ENCODE measurements at places on chromosomes 1 and 21.

DNA sequence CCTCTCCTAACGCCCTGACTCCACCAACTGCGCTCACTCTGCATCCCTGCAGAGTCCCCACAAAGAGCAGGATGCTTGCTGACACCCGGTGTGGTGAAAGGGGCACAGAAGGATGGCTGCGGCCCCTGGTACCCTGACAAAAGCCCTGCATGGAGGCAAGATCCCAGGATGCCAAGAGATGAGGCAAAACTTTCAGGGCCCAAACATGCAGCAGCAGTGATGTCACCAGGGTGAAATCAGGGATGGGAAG, 36.6 kb downstream of the SLC9A1 start:
- DNase-seq, result no peak

GRCh38 chr1:212752934-212753497, 38.6 kb downstream of the NSL1 start:
- DNase-seq, result peak; percentile 12

DNA sequence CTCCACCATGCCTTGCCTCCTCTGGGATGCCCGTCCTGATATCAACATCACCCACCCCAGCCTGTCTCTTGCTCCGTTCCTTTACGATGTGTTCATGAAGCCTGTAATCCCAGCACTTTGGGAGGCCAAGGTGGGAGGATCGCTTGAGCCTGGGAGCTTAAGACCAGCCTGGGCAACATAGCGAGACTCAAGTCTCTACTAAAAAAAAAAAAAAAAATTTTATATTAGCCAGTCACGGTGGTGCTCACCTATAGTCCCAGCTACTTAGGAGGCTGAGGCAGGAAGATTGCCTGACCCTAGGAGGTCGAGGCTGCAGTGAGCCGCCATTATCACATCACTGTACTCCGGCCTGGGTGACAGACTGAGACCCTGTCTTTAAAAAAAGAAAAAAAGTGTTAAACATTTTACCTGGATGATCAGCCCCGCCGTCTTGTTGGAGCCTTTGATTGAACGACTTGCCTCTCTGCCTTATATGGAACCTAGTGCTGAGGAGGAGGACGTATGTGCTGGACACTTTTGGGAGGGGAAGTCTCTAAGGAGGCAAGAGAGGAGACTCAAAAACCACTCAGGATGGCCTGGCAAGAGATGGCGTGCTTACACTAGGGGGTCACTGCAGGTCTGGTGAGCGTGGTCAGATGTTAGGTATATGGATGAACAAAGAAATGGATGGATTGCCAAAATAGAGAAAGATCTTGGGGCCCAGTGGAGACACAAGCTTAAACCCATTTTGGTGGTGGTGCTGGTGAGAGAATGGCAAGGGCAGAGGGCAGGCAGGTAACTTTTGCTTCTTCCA, 80.5 kb upstream of the IFFO2 start:
- DNase-seq, result no peak

DNA sequence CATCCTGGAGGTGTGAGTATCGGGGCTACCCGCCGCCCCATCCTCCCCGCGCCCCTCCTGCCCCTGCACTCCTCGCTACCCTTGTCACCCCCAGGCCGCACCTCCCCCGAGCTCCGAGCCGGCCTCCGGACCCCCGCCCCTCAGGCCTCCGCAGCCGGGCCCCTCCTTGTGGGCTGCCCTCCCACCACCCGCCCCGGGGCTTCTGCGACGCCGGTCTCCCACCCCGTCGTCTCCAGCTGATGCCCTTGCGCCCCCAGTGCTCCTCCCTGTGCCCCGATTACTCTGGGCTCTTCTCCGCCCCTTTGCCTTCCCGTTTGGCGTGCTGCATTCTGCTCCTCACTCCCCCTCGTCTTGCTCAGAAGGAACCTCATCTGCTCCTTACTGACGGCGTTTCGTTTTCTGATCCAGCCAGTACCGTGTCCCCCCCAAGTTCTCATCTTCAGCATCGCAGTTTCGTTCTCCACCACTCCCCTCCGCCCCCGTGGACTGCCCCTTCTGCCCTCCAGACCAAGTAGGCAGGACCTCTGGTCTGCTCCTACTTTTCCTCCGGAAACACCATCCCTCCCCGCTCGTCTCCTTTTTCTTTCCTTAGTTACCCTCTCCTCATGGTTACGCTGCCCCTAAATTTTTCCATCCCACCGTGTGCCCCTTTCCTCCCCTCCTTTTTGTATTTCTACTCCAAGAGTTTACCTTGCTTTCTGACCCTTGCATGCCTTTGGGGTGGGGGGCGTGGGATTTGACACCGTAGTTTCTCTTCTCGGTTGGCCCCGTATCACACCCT, 841 bp downstream of the SNX27 start:
- DNase-seq, result peak; percentile 16

GRCh38 chr1:62269851-62270495, 49.3 kb downstream of the KANK4 start:
- peak; percentile 11 for DNase-seq

DNA sequence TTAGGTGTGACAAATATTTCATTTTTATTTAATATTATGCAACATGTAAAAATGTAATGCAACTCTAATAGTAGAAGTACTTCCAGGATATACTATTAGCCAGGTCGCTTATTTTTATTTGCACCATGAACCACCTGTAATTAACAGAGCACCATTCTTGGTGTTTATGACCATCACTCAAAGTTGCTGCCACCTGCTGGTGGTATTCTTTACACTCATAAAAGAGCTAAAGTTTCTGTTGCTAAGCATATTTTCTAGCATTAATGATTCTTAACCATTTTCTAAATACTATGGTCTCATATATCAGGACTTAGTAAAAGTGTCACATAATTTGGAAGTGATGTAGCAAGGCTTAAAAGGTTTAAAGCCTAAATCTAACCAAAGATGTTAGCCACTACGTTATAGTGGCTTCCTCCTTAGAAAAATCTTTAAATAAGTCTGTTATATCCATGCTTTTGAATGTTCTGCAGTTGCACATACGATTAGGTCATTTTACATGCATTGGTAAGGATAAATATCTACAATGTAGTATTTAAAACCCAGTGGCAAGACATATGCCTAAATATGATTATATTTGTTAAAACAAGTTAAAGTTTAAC, 244.5 kb downstream of the NEGR1 start:
- DNase-seq, result peak; percentile 51

DNA sequence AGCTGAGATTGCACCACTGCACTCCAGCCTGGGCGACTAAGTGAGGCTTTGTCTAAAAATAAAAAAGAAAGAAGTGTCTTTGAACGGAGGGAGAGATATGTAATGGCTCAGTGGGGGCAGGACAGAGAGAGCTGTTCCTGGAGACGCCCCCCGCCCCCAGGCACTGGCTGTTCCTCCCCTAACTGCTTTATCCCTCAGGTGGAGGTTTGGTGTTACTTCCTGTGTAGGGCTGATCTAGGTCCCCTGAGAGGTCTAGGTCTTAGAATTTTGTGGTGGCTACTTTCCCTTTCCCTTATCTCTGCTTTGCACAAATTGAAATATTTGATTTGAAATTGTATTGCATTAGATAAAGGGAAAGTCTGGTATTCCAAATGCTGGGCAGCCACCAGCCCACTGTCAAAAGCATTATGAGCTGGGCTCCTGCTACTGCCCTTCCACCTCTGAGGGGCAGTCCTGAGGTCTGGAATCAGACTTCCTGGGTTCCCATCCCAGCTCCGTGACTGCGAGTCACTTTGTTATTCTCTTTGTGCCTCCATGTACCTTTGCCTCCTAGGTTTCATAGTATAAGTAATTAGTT, 134.8 kb upstream of the KIF26B start:
- DNase-seq, result no peak

GRCh38 chr1:39722495-39722894, 16.2 kb upstream of the PPIE start:
- no peak for DNase-seq

GRCh38 chr21:14480411-14481031, 65.6 kb downstream of the SAMSN1 start:
- DNase-seq, result no peak

- DNase-seq, result no peak
Measured at GRCh38 chr1:25146451-25146855, 85.8 kb downstream of the SYF2 start.

- peak; percentile 80 for DNase-seq
Measured at GRCh38 chr1:31712068-31712467, 8.3 kb upstream of the COL16A1 start.

- DNase-seq, result no peak
Measured at GRCh38 chr1:74343216-74343615, 108.0 kb downstream of the TNNI3K start.

DNA sequence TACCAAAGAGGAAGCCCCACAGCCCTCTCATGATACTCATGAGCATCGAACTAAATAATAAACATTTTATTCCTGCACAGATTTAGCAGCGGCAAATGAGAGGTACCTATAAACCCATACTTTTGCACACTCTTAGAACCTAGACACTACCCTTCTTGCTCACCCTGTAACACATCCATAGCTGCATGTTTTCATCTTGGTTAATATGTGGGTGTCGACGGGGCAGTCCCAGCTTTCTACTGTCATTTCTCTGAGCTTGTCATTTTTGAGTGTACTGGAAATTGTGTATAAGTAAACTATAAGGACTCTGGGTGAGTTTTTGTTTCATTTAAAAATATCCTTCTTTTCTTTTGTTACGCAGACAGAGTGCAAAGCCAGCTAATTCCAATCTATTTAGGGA, 25.5 kb downstream of the OVGP1 start:
- DNase-seq, result no peak

GRCh38 chr1:186239171-186239570, 135.9 kb downstream of the TPR start:
- peak; percentile 68 for DNase-seq

DNA sequence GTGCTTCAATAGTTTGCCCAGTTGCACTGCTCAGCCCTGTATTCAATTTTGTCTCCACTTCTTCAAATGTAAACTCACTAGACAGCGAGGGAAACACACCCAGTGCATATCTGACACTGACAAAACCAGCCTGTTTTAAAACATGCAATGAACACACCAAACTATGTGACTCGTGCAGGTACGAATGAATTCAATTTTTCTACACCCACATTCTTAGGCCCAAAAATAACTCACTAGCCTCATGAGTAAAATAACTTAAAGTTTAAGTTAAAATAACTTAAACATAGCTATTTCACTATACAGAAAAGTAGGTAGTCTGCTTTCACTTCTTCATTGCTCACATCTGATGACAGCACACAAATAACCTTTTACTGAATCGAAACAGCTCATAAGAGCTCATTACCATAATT, 21.1 kb downstream of the TTC13 start:
- no peak for DNase-seq

GRCh38 chr1:99228153-99228552, 36.1 kb upstream of the PLPPR4 start:
- DNase-seq, result no peak

- DNase-seq, result no peak
Measured at GRCh38 chr1:29851691-29852090, 615.4 kb downstream of the PTPRU start.

GRCh38 chr1:29642519-29642918, 406.2 kb downstream of the PTPRU start:
- DNase-seq, result no peak

GRCh38 chr1:79224537-79224936, 218.0 kb upstream of the ADGRL4 start:
- no peak for DNase-seq

- no peak for DNase-seq
Measured at GRCh38 chr1:248923352-248924338, 17.6 kb downstream of the PGBD2 start.

GRCh38 chr1:11676386-11677103, 4.4 kb downstream of the MAD2L2 start:
- no peak for DNase-seq

- peak; percentile 64 for DNase-seq
Measured at GRCh38 chr1:33133478-33134105, 48.3 kb downstream of the TRIM62 start.

DNA sequence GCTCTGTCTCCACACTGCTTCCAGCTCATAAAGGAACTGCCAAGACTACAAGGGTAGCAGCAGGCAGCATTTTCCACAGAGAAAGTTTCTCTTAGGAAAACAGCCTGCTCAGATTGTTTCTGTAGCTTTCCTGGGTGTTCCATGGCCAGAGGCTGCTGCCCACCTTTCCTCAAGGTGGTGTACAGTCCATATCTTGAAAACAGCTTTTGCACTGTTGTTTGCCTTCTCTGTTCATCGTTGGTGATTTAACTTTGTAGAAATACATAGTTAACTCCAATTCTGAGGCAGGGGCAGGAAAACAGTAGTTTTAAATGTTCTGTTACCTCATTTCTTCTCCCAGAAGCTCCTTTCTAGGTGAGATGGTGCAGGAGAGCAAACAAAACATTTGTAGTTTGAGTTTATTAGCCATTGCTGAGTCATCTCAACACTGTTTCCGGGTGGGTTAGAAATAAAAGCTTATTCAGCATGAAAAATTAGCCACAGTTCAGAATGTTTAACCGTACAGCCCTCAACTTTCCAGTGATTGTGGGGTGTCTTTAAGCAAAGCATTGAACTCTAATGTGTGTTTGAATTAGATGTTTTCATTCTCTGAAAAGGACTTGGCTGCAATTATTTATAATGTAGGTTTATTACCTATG, 41.7 kb downstream of the DIP2A start:
- peak; percentile 9 for DNase-seq

DNA sequence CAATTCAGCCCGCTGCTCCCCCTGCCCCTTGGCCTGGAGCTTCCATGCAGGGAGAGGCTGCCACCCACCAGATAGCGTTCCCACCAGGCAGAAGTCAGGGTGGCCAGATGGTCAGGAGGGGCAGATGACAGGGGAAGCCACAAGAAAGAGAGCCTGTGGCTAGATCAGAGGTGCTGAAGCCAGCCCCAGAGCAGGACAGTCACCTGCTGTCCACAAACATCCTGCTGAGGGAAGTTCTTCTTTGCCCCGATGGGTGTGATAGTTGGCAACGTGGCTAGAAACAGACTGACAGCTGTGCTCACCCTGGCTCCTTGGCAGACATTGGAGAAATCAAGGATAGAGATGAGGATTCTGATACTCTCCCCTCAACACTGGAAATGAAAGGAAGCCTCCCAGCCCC, 27.2 kb upstream of the SRP9 start:
- no peak for DNase-seq

DNA sequence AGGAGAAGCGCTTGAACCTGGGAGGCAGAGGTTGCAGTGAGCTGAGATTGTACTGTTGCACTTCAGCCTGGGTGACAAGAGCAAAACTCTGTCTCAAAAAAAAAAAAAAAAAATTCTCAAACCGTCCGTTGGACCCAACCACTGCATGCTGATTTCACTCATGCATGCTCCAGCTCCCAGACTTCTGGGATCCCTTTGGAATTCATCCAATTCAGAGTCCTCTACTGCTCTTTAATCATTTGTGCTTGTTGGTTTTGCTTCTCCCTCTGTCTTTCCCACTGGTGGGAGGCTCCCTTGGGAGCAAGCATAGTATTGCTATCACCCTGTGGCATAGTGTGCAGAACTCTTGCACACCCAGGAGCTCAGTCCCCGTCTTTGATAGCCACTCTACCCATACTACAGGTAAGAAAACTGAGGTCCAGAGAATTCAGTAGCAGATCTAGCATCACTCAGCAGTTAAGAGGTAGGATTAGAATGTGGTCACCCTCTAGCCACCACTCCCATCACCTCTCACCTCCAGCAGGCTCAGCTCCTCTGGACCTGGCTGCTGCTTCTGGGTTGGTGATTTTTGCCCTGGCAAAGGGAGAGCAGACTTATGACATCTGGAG, 3.1 kb upstream of the LMNA start:
- no peak for DNase-seq

GRCh38 chr1:180167721-180168467, 13.2 kb downstream of the QSOX1 start:
- DNase-seq, result no peak
